Epithelial cell of esophagus (primary cell): ENCODE measurements at places on chromosomes 2 and 18.

DNA sequence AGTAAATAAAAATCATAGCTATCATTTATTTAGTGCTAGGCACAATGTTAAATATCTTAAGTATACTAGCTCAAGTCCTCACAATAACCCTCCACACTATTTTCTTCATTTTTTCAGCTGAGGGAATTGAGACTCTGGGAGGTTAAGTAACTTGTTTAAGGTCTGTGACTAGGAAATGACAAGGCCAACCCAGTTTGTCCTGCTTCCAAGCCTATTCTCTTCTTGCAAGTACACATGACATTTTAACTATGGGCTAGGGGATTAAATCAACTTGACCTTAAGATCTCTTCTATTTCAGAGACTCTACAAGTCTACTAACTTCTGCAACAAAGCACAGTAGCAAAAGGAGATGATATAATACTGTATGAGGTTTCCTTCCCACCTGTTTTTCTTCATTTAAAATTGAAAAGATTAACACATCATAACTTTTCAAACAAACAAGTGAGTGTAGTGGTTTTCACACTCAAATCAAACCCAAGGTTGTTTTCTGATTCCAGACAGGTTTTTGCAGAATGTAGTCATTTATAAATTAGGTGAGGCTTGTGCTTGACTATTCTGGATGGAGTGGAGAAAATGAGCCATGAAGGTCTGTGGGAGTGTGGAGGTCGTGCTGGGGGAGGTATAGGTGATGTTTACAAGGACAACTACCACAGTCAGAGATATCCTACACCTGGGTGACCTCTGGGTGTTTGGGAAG, 57.0 kb downstream of the CD28 start:
- DNase-seq, result no peak

- no peak for DNase-seq
Measured at GRCh38 chr2:37192551-37192950, 3.7 kb upstream of the CEBPZOS start.

DNA sequence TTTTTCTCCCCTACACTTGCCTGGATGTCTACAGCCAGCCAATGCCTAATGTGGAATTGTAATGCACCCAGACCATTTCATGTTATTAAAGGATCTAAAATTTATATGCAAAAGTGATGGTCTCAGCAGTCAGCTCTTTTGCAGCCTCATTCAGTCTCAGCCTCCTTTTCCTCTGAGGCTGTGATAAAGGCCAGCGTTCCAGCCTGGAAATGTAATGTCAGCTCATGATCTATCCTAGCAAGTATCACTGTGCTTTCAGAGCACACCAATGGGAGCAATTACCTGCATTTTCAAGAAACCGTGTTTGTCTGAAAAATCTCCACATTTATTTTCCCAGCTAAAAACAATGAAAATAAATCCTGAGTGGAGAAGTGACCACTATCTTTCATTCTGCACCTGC, 274.6 kb downstream of the CDH20 start:
- DNase-seq, result no peak

DNA sequence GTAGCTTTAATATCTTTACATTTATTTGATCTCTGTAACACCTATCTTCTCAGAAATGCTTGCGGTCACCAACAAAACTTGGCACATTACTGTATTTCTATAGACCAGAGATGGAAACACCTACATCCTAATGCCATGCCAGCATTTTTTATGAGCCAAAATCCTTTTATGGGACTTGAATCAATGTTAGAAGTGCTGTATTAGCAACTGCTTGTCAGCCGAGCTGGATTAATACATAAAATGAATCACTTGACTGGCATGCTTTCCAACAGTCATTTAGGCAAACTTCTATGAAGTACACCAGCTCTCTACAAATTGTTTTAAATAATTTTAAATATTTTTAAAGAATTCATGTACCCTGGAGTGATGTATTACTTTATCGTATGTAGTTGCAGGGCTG, 272.9 kb upstream of the NRP2 start:
- DNase-seq, result peak; percentile 17

DNA sequence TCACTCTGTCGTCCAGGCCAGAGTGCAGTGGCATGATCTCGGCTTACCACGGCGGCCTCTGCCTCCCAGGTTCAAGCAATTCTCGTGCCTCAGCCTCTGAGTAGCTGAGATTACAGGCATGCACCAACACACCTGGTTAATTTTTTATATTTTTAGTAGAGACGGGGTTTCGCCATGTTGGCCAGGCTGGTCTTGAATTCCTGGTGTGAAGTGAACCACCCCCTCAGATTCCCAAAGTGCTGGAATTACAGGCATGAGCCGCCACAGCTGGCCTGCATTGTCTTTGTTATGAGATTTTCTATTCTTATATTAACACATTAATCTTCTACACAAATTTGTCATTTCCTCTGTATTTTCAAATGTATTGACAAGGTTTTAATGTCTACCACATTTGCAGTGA, 75.2 kb downstream of the SEPTIN10 start:
- DNase-seq, result no peak

DNA sequence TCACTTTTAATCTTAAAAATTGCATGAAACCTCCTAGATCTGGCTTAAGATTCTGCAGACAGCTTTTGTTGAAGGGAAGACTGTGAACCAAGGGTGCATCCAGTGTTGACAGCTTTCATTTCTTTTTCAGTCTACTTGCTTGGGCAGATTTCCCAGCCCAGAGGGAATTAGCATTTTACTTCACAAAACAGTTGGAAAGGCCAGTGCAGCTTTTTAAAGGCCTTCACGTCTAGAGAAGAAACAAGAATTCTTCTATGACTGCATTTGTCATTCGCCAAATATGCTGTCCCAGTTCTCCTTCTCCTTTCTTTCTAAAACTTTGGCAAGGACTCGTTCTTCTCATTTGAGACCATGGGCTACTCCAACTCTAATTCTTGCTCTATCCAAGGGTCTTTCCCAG, 17.4 kb downstream of the NTSR2 start:
- no peak for DNase-seq

DNA sequence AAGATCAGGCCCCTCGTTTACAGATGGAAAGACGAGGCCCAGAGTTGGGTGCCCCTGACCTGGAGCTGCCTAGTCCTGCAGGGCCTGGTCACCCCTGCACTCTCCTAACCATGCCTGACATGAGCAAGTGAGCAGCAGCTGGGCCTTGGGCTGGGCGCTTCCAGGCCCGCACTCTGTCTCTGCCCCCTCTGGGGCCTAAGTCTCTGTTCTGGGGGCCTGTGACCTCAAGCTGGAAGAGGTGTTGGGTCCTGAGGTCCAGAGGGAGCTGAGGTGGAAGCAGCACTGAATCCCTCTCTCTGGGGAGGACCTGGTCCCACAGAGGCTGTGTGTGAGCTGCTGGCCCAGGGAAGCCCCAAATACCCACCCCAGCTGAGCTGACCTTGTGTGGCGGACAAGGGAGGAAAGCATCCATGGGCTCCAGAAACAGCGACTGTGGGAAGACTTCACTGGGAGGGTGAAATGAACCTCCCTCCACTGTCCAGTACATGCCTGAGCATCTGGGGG, 46.1 kb upstream of the GPC1 start:
- no peak for DNase-seq

DNA sequence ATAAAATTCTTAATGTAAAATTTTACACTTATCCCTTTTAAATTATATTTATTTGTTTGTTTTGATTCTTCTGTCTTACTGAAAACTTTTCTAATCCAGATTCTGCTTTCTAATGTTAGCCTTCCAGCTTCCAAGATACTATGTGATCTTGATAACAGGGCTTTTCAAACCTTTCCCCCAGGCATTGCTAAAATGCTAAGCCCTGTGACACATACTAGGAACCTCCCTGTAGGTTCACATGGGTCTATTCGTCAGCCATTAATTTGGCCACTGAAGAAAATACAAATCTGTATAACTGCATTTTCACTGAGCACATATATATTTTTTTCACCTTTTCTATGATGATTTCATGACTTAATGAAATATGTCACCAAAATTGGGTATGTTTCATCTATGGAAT, 92.8 kb upstream of the MAP4K3 start:
- no peak for DNase-seq
